ENCODE measurements at places on chromosomes 1 and 21. TPM values are rescaled to one million over a fixed set of nuclear protein-coding genes. Genes with fewer than 3 reads are reported as not detected.
A peak's percentile ranks its signal among the peaks of the same experiment; 100 is the strongest.

GRCh38 chr1:235745503-235746136 is 96.0 kb upstream of the GNG4 start:
- H3K27me3 ChIP-seq = no peaks in the 10 kb centered on the region
- no peak overlapping the region for H3K27ac ChIP-seq
- H3K4me1 ChIP-seq = no peaks in the 10 kb centered on the region
- no peak for DNase-seq
- no peak overlapping the region for H3K4me3 ChIP-seq

- H3K4me3 ChIP-seq = no peak overlapping the region
- no peaks in the 10 kb centered on the region for H3K4me1 ChIP-seq
These were observed 83.0 kb upstream of the ZC3H12A start for GRCh38 chr1:37391211-37392011.

C1orf141 gene
- total RNA-seq = 0.61 TPM

DNA sequence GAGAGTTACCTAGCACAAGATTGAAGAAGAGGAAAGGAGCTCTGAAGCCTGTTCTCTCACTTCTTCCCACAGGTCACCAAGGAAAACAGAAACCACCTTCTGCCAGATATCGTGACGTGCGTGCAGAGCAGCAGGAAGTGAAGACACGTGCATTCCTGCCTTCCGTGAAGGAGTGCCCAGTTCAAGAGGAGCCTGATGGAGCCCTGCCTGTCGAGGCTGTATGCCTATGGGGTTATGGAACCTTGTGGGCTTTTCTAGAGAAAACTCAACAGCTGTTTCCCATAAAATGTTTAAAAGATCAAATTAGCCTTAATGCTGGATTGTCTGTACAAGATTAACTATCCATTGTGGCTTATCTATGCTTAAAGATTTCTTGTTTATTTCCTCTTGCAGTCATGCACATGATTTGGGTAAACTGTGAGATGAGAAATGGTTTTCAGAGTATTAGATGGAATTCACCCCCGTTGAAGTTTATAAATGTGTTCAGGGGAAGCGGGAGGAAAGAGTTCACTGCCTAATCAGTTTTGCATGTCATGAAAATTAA is 27.8 kb downstream of the NTPCR start:
- no peaks in the 10 kb centered on the region for H3K27me3 ChIP-seq
- no peak overlapping the region for H3K4me3 ChIP-seq
- DNase-seq = no peak
- H3K4me1 ChIP-seq = peaks cover 20% of the 10 kb centered on the region
- H3K36me3 ChIP-seq = no peaks in the 10 kb centered on the region

GRCh38 chr1:228664399-228664914 is 70.8 kb upstream of the RHOU start:
- no peaks in the 10 kb centered on the region for H3K36me3 ChIP-seq
- no peaks in the 10 kb centered on the region for H3K4me1 ChIP-seq
- H3K4me3 ChIP-seq = no peak overlapping the region
- H3K27ac ChIP-seq = no peak overlapping the region
- H3K27me3 ChIP-seq = no peaks in the 10 kb centered on the region
- DNase-seq = peak; percentile 64

DNA sequence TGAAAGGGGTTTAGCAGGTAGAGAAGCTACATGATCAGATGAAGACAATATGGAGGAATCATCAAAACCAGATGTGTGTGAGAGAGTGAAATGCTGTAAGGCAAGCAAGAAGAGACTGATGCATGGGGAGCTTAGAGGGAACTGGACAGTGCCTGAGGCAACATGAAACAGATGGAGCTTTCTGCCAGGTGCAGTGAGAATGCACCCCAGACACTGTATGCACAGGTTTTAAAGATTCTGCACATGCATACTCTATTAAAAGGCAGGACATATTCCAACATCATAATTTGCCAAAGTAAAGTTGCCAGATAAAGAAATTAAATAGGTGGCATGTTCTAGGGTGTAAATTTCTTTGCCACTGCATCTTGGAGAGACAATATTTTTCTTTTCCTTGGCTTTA is 200.1 kb downstream of the AMY1C start:
- no peak overlapping the region for H3K4me3 ChIP-seq
- no peaks in the 10 kb centered on the region for H3K36me3 ChIP-seq
- DNase-seq = no peak
- no peak overlapping the region for H3K27ac ChIP-seq
- H3K4me1 ChIP-seq = no peaks in the 10 kb centered on the region

DNA sequence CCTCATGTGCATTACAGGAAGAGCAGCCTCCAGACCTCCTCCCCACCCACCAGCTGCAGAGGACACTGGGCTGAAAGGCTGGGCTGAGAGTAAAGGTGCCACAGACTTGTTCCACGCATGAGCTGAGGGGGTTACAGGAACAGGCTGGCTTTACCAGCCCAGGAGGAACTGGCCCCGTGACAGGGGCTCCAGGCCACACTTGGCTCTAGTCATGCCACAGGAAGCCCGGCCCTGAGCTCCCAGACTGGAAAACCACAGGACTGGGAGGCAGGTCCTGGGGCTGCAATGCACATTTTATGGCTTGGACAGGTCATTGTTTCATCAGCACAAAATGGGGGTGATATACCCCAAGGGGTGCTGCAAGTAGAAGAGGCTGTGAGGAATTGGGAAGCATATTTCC is 35.6 kb downstream of the GPA33 start:
- no peak overlapping the region for H3K4me3 ChIP-seq
- H3K27me3 ChIP-seq = no peaks in the 10 kb centered on the region
- no peaks in the 10 kb centered on the region for H3K36me3 ChIP-seq
- peaks cover 6% of the 10 kb centered on the region for H3K4me1 ChIP-seq

FAM151A gene
- not detected for total RNA-seq
